Psoas muscle (tissue), 8 donors: ENCODE measurements at places on chromosomes 6 and 20. TPM values are rescaled to one million over a fixed set of nuclear protein-coding genes. Genes with fewer than 3 reads are reported as not detected.

GRCh38 chr6:6466967-6467761 is 121.4 kb upstream of the LY86 start:
- no peak for DNase-seq

GRCh38 chr6:75331151-75331550 is 46.6 kb upstream of the TMEM30A start:
- no peak for DNase-seq

GRCh38 chr6:16511040-16511660 is 250.1 kb downstream of the ATXN1 start:
- no peak for DNase-seq

- DNase-seq = no peak
Measured at GRCh38 chr6:33433001-33433543, 13.2 kb downstream of the SYNGAP1 start.

- DNase-seq = no peak
Measured at GRCh38 chr6:85464722-85465150, 14.9 kb downstream of the NT5E start.

- no peak for DNase-seq
Measured at GRCh38 chr6:5776104-5776503, 230.6 kb downstream of the NRN1 start.

- DNase-seq = no peak
Measured at GRCh38 chr6:106199331-106199730, 113.2 kb downstream of the PRDM1 start.

- DNase-seq = no peak
Measured at GRCh38 chr6:25014369-25014768, 78.6 kb upstream of the RIPOR2 start.

- no peak for DNase-seq
Measured at GRCh38 chr6:133235221-133235620, 5.9 kb upstream of the EYA4 start.

- no peak for DNase-seq
Measured at GRCh38 chr6:75281653-75282052, 2.9 kb downstream of the TMEM30A start.

- no peak for DNase-seq
Measured at GRCh38 chr20:63060057-63060991, 53.6 kb upstream of the BHLHE23 start.

GRCh38 chr6:20791074-20791473 is 256.8 kb downstream of the CDKAL1 start:
- DNase-seq = no peak

- DNase-seq = no peak
Measured at GRCh38 chr6:96621983-96622382, 59.1 kb downstream of the FHL5 start.

DNA sequence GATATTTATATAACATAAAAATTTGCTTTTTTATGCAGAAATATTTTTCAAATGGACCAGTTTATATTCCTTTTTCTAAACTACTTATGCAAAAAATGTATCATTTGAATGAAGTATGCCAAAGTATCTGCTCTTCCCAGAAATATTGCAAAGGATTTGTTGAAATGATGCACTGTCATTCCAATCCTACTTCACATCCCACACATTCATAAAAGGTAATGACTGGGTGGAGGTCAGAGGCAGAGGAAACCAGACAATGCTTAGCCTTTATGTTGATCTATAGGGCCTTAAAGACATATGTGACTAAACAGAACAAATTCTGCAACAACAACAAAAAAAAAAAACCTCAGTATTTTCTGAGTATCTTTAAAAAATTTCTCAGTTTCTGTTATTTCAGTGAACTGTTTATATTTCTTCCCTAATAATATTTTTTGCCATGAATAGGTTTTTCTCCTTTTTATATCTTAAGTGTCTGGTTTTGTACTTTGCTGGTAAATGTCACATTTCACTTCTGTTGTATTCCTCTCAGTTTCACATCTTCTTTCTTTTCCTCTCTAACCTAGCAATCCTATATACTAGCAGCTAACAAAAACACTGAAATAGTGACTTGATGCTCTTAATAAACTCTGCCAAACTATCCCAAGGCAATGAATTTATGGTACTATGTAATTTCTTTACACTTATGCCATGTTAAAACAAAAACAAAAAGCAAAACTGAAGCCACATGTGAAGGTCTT is 374.1 kb downstream of the BCKDHB start:
- no peak for DNase-seq

GRCh38 chr6:105713474-105714118 is 310.7 kb upstream of the PREP start:
- DNase-seq = no peak

DNA sequence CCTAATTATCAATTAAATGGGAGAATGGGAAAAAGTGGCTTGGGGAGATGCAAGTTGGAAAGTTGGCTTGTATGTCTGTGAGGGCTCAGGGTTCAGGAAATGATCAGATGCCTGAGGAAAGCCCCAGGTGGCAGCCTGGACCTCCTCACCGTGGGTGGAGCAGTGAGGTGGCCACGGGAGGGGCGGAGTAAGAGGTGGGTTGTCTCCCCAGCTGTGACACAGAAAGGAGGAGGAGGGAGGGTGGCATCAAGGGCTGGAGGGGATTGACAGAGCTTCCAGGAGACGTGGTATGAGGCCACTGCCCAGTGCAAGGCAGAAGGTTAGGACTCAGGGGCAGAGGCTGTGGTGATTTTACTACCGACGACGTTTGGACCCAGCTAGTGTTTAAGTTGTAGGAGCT is 672.2 kb downstream of the PRKN start:
- DNase-seq = no peak

DNA sequence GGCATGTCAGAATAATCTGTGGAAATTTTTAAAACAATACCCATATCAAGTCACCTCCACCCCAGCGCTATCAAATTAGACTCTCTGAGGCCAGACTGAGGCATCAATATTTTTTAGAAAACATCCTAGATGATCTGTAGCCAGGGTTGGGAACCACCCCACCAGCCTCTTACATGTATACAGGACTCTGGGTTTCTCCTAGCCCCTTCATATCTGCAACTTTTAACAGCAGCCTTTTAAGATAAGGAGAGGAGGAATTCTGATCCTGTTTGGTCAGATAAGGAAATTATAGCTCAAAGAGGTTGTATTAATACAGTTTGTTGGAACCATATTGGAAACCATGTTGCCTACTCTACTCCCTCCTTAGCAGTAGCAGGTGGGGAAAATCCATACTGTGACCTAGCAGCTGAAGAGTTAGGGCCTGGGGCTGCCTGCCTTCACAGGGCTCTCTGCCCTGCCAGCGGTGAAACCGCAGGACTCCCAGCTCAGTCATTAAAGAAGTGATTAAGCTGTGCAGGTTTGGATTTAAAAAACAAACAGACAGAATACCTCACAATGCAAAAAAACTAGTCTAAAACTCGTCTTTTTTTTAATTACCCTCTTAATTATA is 30.0 kb downstream of the BRPF3 start:
- no peak for DNase-seq

GRCh38 chr6:145823328-145823944 is 8.8 kb upstream of the FBXO30 start:
- DNase-seq = no peak

- DNase-seq = no peak
Measured at GRCh38 chr20:50320005-50320900, 129.6 kb downstream of the CEBPB start.

DNA sequence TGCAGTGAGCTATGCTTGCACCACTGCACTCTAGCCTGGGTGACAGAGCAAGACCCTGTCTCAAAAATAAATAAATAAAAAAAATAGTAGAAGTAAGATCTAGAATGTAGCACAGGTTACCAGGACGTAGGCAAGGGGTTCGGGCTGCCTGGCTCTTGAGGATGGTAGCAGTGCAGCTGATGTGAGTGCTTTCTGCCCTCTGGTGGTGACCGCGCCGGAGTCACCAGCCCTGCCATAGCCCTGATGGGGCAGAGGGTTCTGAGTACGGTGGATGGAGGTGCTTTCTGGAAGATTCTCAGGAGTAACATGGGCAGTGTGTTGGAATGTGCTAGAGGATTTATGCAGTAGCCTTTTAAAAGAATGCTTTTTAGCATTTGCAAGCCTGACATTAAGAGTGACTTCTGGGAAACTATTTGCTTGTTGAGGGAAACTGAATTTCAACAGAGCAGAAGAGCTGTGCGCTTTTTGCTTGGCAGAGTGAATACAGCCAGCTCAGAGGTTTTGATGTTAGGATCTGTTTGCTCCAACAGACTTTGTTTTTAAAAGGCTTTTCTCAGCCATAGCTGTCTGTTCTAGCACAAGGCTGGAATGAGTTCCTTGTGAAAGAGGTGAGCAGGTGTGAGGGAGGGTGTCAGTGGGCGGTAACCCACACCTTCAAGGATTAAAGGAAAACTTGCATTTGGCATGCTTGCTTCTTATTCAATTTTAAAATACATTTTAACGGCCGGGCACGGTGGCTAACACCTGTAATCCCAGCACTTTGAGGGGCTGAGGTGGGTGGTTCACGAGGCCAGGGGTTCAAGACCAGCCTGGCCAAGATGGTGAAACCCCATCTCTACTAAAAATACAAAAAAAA is 65.9 kb downstream of the PTPN1 start:
- peak; percentile 83 for DNase-seq

DNA sequence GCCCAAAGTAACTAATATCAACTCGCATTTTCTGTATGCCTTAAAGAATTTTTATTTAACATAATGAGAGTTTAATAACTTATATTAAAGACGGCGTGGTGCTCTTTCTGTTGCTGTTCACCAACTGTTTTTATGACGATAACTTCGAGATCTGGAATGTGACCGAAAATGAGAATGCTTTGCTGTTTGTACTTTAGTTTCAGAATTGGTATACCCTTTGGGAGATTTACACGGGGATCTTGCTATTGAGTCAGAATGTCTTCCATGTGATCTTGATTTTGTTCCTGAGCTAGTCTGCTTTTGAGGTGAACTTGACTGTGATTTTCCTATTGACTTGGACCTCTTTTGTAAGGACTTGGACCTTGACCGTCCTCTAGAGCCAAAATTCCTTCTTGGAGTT is 17.9 kb downstream of the PNRC1 start:
- DNase-seq = no peak

GRCh38 chr20:326645-327185 is 1.4 kb downstream of the SOX12 start:
- DNase-seq = peak; percentile 39

DNA sequence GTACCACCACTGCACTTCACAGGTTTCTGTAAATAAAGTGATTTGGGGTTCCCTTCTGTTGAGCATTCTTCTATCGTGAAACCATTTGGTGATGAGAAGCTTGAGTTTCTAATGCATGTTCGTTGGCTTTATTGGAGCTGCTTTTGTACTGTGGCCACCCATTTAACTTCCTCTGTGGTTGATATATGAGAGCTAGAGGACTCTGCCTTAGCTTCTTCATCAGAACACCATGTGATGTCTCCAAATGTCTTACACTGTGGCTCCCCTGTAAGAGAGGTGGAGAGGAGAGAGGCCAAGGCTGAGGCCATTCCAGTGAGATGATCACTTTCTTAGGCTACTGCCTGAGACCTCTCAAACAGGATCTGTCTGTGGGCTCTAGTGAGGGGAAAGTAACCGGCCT is 114.5 kb downstream of the SLC16A10 start:
- DNase-seq = no peak

- DNase-seq = no peak
Measured at GRCh38 chr6:64589961-64590360, 954.4 kb downstream of the PHF3 start.

- no peak for DNase-seq
Measured at GRCh38 chr6:1594445-1595200, 15.1 kb upstream of the FOXC1 start.

The GPLD1 gene
- total RNA-seq = 0.38 TPM

The PRKN gene
- 12.9 TPM for total RNA-seq

The OXT gene
- not detected for total RNA-seq

The ESR1 gene
- total RNA-seq = 2.5 TPM

The IMPG1 gene
- not detected for total RNA-seq

The FNDC1 gene
- 0.79 TPM for total RNA-seq

The CGA gene
- not detected for total RNA-seq

The RIN2 gene
- total RNA-seq = 33.4 TPM

The TPX2 gene
- 1.1 TPM for total RNA-seq

The TGM2 gene
- total RNA-seq = 38.0 TPM

The C6orf120 gene
- total RNA-seq = 17.0 TPM

The BTBD3 gene
- 15.1 TPM for total RNA-seq

The KCNK16 gene
- total RNA-seq = not detected

The KIF13A gene
- 62.0 TPM for total RNA-seq

The PRDM13 gene
- total RNA-seq = not detected

The VSX1 gene
- total RNA-seq = 0.52 TPM
